ENCODE measurements at places on chromosomes 7 and 10. TPM values are rescaled to one million over a fixed set of nuclear protein-coding genes. Genes with fewer than 3 reads are reported as not detected.

DNA sequence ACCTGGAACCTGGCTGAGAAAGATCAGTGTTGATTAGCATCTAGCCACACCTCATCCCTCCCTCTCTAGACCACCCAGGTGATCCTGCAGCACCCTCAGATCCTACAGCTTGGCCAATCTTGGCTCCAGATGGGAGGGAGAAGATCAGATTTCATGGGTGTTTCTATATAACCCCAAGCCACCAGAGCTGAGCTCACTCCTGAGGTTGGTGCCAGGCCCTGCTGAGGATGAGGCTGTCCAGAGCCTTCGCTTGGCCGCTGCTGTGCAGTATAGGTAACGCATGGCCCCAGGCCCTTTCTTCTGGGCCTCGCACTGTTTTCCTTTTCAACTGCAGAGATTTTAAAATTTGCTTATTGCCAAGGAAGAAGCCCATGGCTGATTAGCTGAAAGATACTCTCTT lies 27.0 kb downstream of the C10orf120 start:
- no peak for DNase-seq

Gene FOXI2
- not detected for total RNA-seq

Gene TNS3
- 4.1 TPM for total RNA-seq

- no peak for DNase-seq
These were observed 136.8 kb downstream of the PAXIP1 start for GRCh38 chr7:154865984-154866685.

DNA sequence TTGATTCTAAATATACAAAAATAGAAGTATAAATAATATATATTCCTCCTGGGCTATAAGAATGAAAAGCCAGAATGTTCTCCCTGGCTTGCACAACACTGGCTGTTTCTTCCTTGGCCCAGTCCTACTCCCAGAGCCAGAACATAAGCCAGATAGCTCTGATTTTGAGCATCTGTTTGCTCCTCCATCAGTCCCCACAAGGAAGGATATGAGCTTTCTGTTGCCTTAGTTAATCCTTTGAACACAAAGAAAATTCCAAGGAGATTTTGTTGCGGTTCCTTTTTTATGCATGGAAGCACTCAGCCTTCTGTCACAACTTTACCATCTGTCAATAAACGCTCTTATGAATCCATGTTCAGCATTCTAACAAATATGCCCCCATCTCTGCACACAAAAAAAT lies 361.8 kb downstream of the IPMK start:
- DNase-seq, result no peak

- no peak for DNase-seq
These were observed at the start of gene INSYN2A for GRCh38 chr10:127196282-127197153. Gene INSYN2A, minus strand, starts transcription at chr10:127196591. Its CDS starts 20,196 bp downstream, at chr10:127176395.

GRCh38 chr10:82089327-82089726 lies 214.3 kb downstream of the NRG3 start:
- no peak for DNase-seq
